Astrocyte (in vitro differentiated cells and primary cell): ENCODE measurements at places on chromosomes 11 and 22. TPM values are rescaled to one million over a fixed set of nuclear protein-coding genes. Genes with fewer than 3 reads are reported as not detected.
A peak's percentile ranks its signal among the peaks of the same experiment; 100 is the strongest.

Gene MS4A2
- not detected in 2 replicates for total RNA-seq

Gene HMGXB4
- total RNA-seq, result 16.7 and 16.8 TPM in 2 replicates

Gene DNAJB7
- not detected in 2 replicates for total RNA-seq

Gene UBQLN3
- total RNA-seq, result not detected in 2 replicates

Gene RFPL2
- total RNA-seq, result 0.25 TPM in 1 of 2 replicates, not detected in the other

- H3K27me3 ChIP-seq, result no peaks in the 10 kb centered on the region
- peaks cover 5% of the 10 kb centered on the region for H3K4me1 ChIP-seq
- no peak overlapping the region for H3K4me3 ChIP-seq
Observed at GRCh38 chr11:110311783-110312579, 15.6 kb upstream of the RDX start.

DNA sequence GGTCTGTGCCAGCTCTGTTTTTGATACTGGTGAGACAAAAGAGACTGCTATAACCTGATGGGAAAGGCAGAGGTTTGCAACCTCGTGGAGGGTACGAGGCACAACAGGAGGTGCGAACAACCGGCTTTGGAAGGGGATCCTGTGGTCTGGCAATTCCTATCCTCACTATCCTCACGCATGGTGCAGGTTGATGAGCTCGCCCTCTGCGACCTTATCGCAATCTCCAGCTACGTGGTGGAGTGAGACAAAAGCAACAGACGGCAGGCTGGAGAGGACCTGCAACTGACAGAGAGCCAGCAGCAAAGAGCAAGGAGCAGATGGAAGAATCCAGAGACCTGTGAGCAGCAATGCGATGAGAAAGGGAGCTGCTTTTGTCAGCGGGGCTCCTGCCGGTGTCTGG lies 47.3 kb upstream of the TSKU start:
- no peak overlapping the region for H3K27ac ChIP-seq
- no peak for DNase-seq
- H3K4me3 ChIP-seq, result no peak overlapping the region
- H3K4me1 ChIP-seq, result no peaks in the 10 kb centered on the region
- H3K27me3 ChIP-seq, result peaks cover 16% of the 10 kb centered on the region
- no peaks in the 10 kb centered on the region for H3K36me3 ChIP-seq

- H3K27me3 ChIP-seq, result no peaks in the 10 kb centered on the region
- H3K36me3 ChIP-seq, result no peaks in the 10 kb centered on the region
- peak; percentile 66 for DNase-seq
- H3K4me3 ChIP-seq, result peak overlapping the region; percentile 47
- H3K27ac ChIP-seq, result no peak overlapping the region
- H3K4me1 ChIP-seq, result peaks cover 9% of the 10 kb centered on the region
Observed at GRCh38 chr11:62394825-62395538, 23.9 kb upstream of the SCGB1A1 start.

DNA sequence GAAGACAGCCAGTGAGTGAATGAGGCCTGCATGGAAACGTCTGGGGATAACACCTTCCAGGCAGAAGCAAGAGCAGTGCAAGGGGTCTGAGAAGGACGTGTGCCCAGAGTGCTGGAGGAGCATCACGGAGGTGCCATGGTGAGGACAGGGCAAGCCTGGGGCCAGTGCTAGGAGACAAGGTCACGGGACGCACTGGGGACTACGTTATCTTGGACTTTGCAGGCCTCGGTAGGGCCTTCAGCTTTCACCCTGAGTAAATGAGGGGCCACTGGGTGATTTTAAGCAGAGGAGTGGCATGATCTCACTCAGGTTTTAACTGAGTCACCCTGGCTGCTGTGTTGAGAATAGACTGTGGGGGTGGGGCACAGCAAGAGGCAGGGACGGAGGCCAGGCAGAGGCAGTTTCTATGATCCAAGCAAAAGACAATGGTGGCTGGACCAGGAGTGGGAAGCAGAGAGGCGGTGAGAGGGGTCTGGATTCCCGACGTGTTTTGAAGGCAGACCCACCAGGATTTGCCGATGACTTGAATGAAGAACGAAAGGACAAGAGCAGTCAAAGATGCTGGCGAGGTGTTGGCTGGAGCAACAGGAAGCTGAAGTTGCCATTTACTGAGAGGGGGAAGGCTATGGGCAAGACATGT lies 102.7 kb upstream of the PARVA start:
- peak; percentile 43 for DNase-seq
- H3K4me3 ChIP-seq, result no peak overlapping the region
- H3K27ac ChIP-seq, result peak overlapping the region; percentile 64
- peaks cover 37% of the 10 kb centered on the region for H3K4me1 ChIP-seq
- no peaks in the 10 kb centered on the region for H3K27me3 ChIP-seq

DNA sequence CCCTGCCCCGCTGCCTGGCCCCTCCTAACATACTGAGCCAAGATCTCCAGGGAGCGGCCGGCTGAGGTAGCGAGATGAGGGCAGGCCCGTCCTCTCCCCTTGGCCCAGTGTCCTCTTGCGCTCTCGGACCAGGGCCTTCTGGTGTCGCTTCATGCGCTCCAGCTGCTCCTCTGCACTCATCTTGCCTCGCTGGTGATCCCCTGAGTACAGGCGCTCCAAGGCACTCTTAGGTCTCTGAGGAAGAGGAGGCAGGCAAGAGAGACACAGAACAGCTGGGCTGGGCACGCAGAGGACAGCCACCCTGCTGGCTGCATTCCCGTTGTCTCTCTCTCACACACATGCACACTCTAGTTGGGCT lies 50.6 kb downstream of the C11orf58 start:
- H3K27ac ChIP-seq, result no peak overlapping the region
- no peaks in the 10 kb centered on the region for H3K36me3 ChIP-seq
- no peaks in the 10 kb centered on the region for H3K27me3 ChIP-seq
- no peak overlapping the region for H3K4me3 ChIP-seq

GRCh38 chr22:31150615-31151014 lies 9.4 kb upstream of the RNF185 start:
- H3K4me1 ChIP-seq, result peaks cover 11% of the 10 kb centered on the region
- no peak overlapping the region for H3K4me3 ChIP-seq
- no peak overlapping the region for H3K27ac ChIP-seq
- no peak for DNase-seq
- H3K36me3 ChIP-seq, result no peaks in the 10 kb centered on the region
- no peaks in the 10 kb centered on the region for H3K27me3 ChIP-seq
